Panc1 (cell line): ENCODE measurements at places on chromosomes 7 and 10.

GRCh38 chr10:50407076-50407801, 155.9 kb upstream of the ASAH2 start:
- no peak for DNase-seq

DNA sequence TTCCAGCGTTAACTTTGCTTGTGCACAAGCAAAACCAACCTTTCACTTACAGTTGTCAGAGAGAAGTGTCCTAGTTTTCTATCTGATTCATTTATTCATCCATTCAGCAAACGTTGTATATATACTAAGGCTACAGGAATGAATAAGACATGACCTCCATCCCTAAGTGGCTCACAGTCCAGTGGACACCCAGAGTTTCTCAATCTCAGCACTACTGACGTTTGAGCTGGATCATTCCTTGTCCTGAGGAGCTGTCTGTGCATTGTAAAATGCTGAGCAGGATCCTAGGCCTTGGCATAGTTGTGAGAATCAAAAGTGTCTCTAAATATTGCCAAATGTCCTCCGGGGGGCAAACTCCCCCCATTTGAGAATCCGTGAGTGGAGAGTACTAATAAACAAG, 166.7 kb upstream of the PRKCQ start:
- DNase-seq: no peak

DNA sequence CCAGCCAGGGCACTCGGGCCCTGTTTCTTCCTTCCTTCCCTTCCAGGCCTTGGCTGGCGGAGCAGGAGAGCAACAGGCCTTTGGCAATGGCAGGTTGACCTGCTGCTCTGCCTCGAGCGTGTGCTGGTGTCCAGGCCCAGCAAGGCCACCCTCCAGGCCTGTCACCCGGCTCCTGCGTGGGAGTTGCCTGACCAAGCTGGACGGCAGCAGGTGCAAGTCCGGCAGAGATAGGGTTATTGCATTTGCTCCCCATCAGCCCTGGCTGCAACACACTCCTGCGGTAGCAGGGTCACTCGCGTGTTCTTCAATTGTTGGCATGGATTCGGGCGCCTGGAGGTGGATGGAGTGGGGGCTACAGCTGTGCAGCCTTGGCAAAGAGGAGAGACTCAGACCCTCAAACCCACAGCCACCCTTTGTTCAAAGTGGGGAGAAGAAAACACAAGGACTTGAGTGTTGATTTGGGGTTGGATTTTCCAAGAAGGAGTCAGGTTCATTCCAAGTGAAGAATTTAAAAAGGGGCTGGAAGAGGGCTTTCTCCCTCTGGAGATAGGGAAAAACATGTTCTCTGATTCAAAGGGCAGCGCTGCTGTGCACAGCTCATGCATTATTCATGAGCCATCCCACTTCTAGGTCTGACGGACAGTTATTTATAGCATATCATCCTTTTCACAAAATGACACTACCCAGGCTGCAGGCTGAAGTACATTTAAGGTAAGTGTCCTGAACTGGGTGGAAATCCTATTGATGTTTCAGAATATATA, 64.2 kb upstream of the PITRM1 start:
- DNase-seq: no peak

DNA sequence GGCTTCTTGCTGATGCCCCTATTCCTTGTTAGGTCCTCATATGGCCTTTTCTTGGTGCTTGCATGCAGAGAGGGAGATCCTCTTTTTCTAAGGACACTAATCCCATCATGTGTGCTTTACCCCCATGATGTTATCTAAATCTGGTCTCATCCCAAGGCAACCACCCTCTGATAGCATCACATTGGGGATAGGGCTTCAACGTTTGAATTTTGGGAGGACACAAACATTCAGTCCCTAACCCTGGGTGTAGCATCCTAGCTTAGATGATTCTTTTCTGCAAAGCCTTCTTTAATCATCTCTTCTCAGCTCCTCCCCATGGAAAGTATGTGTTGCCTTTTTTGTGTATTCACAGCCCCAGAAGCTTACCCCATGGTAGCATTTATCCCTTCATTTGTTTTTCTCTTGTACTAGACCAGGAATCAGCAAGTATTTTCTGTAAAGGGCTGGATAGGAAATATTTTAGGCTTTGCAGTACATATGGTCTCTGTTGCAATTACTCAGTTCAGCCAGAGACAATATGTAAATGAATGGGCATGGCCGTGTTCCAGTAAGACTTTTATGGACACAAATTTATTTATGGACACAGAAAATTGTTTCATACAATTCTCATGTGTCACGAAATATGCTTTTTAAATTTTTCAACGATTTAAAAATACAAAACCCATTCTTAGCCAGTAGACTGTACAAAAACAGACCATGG, 101.5 kb upstream of the CSTF2T start:
- DNase-seq: no peak

GRCh38 chr7:78024591-78024990, 226.0 kb downstream of the PHTF2 start:
- no peak for DNase-seq

GRCh38 chr10:131975796-131976195, 5.9 kb downstream of the BNIP3 start:
- DNase-seq: no peak

GRCh38 chr10:17074541-17074847, 55.1 kb downstream of the CUBN start:
- no peak for DNase-seq

- no peak for DNase-seq
Observed at GRCh38 chr7:5423306-5423975, at the start of gene TNRC18. Gene TNRC18, minus strand, starts transcription at chr7:5423834. Its CDS starts 2,588 bp downstream, at chr7:5421246.

DNA sequence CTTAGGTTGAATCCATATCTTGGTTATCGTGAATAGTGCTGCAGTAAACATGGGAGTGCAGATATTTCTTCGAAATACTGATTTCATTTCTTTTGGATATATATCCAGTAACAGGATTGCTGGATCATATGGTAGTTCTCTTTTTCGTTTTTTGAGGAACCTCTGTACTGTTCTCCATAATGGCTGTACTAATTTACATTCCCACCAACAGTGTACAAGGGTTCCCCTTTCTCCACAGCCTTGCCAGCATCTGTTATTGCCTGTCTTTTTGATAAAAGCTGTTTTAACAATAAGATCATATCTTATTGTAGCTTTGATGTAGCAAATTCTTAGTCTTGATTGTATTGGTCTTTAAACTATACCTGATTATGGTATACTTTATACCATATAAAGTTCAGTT, 45.3 kb downstream of the ZNRF2 start:
- DNase-seq: no peak

DNA sequence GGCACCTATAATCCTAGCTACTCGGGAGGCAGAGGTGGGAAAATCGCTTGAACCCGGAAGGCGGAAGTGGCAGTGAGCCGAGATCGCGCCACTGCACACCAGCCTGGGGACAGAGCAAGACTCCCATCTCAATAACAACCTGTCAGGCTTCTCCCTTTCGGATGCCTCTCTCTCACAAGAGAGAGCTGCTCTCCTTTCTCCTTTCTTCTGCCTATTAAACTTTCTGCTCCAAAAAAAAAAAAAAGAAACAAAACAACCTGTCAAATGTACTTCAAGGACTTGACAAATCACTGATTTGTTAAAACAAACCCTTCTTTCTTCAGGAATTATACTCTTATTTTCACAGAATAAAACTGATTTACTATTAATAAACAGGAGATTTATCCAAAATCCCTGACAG, 3.6 kb downstream of the PSAP start:
- DNase-seq: no peak

DNA sequence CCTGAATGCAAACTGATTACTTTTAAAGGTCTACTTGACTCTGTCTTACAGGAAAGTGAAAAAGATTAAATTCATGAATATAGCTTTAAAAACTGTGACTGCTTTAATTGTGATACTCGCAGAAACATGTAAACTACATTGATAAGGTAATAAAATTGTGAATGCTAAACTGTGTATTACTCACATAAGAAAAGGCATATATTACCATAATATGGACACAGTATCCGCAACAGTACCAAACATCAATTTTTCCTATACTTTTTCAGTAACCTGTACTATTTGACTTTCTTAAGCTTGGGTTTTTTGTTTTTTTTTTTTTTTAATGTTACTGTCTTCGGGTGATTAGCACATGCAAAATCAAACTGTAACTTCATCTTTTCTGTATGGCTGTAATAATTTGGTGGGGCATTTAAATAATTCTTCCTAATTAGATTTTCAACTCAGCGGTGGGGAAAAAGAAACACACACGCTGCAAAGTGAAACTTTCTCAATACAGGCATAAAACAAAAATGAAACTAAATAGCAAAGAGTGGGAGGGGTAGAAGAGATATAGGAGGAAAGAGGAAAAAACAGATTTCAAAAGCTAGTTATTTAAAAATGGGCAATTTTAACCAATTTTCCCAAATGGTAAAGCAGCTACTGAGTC, 23.2 kb downstream of the NT5C3A start:
- DNase-seq: no peak

DNA sequence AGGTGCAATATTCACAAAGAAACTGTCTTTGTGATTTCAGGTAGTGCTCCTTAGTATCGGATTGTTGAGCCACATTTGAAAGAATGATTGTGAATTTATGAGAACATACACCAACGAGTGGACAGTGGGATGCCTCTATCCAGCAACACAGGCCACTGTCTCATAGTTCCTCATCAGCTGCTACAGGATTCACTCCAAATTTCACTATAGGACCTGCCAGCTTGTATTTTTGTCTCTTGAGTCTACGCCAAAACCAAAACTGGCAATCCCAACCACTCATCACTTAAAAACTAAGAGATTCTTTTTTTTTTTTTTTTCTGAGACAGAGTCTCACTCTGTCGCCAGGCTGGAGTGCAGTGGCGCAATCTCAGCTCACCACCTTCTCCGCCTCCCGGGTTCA, 964.5 kb downstream of the CNTNAP2 start:
- DNase-seq: no peak

- no peak for DNase-seq
Observed at GRCh38 chr10:123501148-123501547, 165.0 kb upstream of the GPR26 start.

DNA sequence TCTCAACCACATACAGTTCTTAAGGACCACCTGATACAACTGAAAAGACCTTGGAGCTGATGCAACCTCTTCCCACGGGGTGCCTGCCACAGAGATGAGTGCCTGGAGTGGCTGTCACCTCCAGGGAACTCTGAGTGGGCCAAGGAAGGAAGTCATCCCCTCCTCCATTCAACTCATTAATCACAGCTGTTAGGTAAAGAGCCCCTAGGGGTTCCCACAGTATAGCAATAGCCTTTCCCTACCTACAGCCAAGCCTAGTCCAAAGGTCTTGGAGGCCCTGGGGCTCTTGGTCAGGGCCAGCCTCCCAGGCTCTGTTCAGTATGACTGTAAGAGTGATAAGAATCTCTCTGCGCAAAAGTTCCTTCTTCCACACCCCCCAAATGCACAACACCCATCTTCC, 70.4 kb upstream of the NFE2L3 start:
- DNase-seq: no peak

GRCh38 chr7:6172224-6172909, 100.1 kb downstream of the CYTH3 start:
- no peak for DNase-seq

- DNase-seq: peak; percentile 45
Observed at GRCh38 chr7:116591202-116592040, 66.6 kb downstream of the CAV1 start.

DNA sequence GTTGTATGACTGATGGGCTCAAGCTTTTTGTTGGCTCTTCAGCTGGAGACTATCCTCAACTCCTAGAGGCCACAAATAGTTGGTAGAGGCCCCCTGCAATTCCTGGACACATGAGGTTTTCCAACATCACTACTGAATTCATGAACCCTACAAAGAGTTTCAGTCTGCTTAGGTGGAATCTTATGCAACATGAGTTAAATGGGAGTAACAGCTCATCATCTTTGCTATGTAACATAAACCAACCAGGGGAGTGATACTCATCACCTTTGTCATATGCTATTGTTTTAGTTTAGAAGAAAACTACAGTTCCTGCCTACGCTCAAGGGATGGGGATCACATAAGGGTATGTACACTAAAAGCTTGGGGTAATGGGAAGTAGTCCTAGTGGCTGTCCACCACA, 729.4 kb downstream of the SORCS1 start:
- DNase-seq: no peak
